ENCODE measurements at places on chromosomes 12 and 14. TPM values are rescaled to one million over a fixed set of nuclear protein-coding genes. Genes with fewer than 3 reads are reported as not detected.

GRCh38 chr14:22537436-22538310, 51.4 kb downstream of the DAD1 start:
- DNase-seq: no peak

The USP5 gene
- 66.4 TPM for total RNA-seq

GRCh38 chr14:92413379-92413778, 90.4 kb downstream of the SLC24A4 start:
- no peak for DNase-seq

The KRT6C gene
- total RNA-seq: not detected

The TAS2R50 gene
- total RNA-seq: not detected

DNA sequence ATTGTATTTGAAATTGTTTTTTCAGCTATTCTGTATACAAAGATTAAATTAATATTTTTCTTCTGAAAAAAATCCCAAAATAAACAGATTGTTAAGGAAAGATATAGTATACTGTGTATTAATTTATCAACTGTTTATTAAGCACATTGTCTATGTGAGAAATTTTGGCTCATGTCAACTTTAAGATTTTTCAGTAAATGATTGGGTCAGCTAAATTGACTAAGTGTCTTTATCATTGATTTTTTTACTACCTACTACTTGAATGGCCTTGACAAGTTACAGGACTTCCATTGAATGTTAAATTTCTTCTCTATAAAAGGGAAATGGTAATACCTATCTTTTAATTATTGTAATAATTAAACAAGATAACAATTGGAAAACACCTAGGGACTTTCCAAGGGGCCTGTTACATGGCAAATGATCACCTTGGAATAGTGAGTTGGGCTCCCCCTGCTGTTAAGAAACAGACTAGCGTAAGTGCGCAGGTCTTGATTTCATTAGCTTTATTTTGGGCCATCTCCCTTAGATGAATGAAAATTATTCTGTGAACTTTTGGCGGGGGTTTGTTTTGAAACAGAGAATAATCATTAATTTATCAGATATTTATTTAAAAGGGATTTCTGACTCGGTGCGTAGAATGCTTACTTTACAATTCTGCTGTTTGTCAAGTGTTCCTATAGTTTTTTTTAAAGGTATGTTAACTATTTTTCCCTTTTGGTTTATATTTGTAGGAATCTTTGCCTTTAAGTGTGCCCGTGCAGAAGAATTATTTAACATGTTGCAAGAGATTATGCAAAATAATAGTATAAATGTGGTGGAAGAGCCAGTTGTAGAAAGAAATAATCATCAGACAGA, 14.5 kb upstream of the CCT2 start:
- DNase-seq: peak; percentile 29

DNA sequence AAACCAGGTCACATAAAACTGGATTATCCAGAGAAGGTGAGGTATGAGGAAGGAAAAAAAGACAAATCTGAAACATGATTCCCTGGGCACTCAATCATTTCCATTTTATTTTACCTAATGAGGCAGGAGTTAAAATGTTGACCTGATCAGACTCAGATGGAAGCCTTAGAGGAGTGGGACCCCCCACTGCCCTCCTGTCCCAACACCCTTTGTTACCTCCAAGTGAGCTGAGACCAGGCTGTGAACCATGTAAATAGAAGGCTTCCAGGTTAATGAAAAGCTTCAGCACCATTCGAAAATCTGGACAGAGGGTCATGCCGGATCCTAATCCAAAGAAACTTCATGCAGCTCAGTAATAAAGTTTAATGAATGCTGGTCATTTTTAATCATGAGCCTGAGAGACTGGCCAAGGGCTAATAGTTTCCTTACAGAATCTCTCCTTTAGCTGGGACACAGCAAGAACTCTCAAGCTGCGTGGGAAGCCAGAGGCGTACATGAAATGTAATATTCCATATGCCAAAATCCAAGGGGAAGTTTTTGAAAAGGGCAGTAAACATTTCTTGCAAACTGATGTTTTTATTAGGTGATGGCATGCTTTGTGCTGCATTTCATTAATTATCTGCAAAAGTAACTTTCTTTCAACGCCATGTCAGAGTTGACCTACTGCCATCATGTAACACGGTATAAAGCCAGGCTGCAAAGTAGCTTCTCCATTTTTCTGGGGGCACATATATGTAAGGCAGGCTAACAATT, 183.0 kb downstream of the PAX9 start:
- no peak for DNase-seq

The CDCA3 gene
- 4.4 TPM for total RNA-seq

The DHH gene
- total RNA-seq: not detected

The HVCN1 gene
- 8.1 TPM for total RNA-seq

GRCh38 chr14:94278731-94279130, 14.3 kb downstream of the SERPINA10 start:
- DNase-seq: no peak

- DNase-seq: no peak
Observed at GRCh38 chr14:64789696-64790095, 85.5 kb downstream of the PLEKHG3 start.

GRCh38 chr14:60639674-60640073, 9.6 kb downstream of the SIX1 start:
- no peak for DNase-seq

GRCh38 chr14:90624732-90625400, 191.4 kb downstream of the TTC7B start:
- DNase-seq: peak; percentile 85

The EPYC gene
- total RNA-seq: not detected

The TMEM229B gene
- total RNA-seq: 0.20 TPM

- peak; percentile 85 for DNase-seq
Observed at GRCh38 chr14:68884031-68885030, 91.5 kb upstream of the ZFP36L1 start.

DNA sequence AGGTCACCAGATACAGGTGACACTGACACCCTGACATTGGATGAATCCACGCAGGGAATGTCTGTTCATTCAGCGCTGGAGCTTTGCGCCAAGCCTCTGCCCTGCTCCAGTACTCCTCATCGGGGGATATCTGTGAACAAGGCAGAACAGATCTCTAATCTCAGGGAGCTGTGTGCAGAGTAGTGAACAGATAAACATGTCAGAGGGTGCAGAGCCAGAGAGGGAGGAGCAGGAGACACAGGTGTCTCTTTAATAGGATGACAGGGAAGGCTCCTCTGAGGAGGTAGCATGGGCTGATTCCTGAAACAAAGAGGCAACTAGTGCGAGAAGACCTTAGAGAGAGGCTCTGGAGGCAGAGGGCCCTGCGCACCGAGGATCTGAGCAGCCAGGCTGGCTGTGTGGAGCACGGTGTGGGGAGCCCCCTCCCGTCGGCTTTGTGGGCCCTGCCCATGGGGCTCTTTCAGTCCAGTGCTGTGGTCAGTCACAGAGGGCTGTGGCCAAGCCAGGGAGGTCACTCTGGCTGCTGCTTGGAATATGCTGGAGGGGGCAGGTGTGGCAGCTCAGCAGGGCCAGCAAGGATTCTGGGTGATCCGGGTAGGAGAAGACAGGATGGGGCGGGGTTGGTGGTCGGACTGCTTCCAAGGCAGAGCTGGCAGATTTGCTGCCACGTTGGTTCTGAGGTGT, 55.6 kb downstream of the TECPR2 start:
- DNase-seq: no peak

The ACOT4 gene
- total RNA-seq: 0.71 TPM

DNA sequence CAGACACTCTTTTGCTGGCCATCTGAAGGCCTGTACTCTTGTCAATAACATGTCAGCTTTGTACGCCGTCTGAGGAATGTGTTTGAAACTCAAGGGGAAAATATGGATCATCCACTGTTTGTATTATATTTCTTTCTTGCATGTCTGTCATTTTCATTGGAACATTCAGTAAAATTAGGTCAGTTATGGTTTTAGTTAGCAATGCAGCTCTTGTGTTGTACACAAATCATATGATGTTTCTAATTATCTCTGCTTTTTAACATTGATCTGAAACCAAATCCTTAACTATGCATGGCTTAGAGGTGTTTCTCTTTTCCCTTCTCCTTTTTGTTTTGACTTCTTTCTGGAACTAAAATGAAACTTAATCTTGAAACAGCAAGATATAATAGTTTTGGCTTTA, 333.6 kb upstream of the PRICKLE1 start:
- no peak for DNase-seq

- no peak for DNase-seq
Observed at GRCh38 chr12:72586456-72586855, 314.3 kb downstream of the TRHDE start.

DNA sequence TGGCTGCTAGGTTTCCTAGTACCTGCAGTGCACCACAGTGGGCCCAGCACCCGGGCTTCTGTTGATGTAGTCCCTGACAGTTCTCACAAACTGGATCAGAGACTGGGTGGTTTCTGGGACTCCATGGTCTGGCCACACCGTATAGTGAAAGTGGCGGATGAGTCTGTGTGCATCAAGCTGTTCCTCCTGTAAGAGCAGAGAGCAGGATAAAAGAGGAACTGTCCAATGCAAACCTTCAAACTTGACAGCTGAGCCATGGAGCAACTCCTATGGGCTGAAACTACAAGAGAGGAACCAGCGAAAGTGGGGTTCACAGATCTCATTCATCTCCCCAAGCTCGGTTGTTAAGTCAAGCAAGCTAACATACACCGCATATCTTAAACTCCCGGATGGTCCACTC, 102.8 kb downstream of the PTPRB start:
- no peak for DNase-seq

DNA sequence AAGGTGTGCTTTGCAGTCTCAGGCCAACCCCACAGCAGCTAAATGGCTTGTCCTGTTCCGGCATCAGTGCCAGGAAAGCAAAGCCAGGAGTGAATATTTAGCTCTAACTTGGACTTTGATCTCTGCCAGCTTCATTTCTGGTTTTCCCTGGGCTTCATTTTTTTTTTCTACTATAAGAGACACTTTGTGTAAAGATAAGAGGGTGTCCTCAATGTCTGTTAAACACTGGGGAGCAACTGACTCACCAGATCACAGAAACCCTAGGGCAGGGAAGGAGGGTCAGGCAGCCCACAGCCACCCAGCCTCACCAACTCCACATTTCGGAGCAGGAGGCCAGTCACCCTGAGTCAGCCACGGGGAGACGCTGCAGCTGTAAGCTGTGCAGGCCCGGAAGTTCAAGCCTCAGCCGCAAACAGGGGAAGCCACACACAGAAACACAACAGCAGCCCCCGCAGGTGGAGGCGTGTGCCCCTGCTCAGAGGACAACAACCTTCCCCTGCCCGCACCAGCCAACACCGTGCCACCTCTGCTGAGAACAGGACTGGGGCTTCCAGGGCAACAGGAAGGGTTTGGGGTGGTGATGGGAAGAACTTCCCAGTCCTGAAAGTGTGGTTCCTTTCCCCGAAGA, 6.3 kb downstream of the TNFRSF1A start:
- peak; percentile 69 for DNase-seq

The ZNF705A gene
- total RNA-seq: not detected

DNA sequence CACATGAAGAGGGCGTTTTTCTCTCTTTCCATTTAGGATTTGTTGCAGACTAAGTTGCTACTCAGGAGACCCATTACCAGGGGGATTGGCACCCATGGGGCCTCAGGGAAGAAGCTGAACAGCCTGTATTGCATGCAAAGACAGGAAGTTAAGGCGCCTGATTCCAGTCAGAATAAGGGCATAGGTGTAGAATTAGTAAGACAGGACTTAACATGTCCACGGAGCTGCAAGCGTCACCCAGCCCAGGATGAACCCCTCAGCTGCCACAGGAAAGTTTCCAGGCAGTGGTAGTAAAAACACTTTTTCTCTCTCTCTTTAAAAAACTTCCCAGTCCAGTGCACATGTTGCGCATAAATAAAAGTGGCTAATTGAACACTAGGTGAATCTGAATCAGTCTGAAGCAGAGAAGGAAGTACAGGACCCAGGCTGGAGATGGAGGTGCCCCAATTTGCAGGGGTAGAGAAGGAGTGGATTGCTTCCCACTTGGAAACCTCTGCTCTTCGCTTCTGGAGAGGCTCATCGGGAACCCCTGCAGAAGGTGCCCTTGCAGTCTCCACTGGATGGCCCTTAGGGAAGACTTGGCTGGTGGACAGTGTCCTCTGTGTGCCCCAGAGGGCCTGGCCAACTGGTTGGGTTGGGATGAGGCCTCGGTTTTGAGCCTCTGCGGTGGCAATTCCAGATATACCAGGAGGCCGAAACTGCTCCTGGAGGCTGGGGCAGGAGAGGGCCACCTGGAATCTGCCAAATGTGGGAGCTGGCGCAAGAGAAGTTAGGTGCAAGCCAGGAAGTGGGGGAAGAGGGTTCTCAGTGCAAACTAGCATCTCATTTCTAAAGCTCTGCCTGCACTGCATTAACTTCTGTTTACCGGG, 10.7 kb upstream of the TBX3 start:
- no peak for DNase-seq

DNA sequence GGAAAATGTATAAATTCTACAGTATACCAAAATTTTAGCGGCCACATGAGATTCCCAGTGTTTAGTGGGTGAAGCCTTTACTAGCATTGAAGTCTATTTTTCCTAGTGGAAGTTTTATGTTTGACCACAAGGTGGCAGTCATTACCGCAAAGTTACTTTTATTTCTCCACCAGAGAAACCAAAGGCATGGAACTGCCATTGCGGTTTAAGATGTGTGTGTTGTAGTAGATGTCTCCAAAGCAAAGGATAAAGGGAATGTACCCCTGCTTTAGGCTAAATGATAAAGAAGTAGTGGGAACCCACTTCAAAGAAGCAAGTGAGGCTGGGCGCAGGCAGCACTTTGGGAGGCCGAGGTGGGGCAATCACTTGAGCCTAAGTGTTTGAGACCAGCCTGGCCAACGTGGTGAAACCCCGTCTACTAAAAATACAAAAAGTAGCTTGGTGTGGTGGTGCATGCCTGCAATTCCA, 140.5 kb downstream of the PRKCH start:
- no peak for DNase-seq

DNA sequence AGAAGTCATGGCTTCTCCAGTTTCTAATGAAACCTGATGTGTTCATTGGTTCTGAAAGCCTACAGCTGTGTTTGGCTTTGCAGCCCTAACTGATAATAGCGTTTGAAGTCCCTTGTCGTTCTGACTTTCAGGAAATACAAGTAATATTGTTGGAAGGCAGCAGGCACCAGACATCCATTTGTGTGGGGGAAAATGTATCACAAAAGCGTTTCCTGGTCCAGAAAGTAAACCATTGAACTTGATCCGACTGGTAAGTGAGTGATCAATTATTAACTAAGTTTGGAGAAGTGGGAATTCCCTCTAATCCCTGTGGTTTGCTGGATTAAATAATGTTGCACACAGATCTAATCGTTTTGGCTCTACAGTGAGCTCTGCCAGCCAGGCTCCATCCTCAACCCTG, 77.3 kb upstream of the LTA4H start:
- DNase-seq: no peak

DNA sequence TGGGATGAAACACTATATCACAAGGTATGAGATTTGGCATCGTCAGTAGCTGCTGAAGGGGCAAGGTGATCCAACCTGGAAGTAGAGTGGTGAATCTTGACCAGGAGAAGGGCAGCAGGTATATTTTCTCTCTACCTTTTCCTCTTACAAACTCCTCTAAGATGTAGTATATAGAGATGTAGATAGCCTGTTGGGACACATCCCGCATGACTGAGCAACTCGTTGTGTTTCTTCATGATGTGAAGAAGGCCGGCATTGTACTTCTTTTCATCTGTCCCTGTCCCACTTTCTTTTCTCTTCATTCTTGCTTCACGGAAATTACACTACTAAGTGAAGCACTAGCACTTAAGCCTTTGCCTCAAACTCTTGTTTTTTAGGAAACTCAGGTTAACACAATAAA, 7.3 kb upstream of the CFAP54 start:
- DNase-seq: no peak

All from gastrocnemius medialis (tissue), 4 donors.